SK-N-DZ (cell line): ENCODE measurements at places on chromosomes 2 and 18.

- no peak for DNase-seq
These were observed 20.3 kb downstream of the RALB start for GRCh38 chr2:120272763-120273481.

- DNase-seq, result no peak
These were observed 19.4 kb upstream of the ZBTB7C start for GRCh38 chr18:48428475-48429177.

DNA sequence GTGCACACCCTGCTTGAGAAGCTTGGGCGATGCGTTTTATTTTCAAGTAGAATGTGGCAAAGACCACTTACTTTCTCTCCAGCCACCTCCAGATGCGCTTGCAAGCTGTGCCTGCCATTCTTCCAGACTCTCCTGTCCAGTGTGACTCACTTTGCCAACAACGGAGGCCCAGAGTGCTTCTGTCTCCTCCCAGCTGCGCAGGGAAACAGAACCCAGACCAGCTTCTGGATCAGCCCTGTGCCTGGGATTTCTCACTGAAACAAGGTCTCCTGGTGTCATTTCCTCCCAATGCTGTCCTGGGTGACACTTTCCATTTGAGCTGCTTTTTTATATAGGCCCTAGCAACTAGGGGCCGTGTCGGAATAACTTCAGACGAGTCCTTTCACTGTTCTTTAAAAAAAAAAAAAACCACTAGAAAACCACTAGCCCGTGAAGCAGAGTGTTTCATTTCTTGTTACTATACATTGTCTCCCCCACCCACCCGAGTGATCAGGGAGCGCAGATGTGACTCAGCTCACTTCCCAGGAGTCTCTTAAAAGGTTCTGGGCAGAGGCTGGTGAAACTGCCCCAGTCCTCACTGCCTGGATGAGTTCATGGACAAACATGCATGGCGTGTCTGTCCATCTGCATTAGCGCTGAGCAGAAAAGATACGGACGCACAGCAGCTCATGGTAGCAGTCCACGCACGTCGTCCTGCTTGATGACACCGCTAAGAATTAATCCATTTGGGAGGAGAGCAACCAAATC lies 25.3 kb upstream of the RPL31 start:
- DNase-seq, result no peak

- DNase-seq, result no peak
These were observed 91.6 kb downstream of the INO80D start for GRCh38 chr2:205994344-205994743.
